ENCODE measurements at places on chromosomes 4 and X. TPM values are rescaled to one million over a fixed set of nuclear protein-coding genes. Genes with fewer than 3 reads are reported as not detected.

HS3ST1 gene
- total RNA-seq, result 4.2 TPM

HDX gene
- 5.8 TPM for total RNA-seq

XPNPEP2 gene
- 9.6 TPM for total RNA-seq

REPS2 gene
- total RNA-seq, result 6.1 TPM

RAB9B gene
- 0.74 TPM for total RNA-seq

TMEM144 gene
- 7.9 TPM for total RNA-seq

DMP1 gene
- total RNA-seq, result not detected

AWAT2 gene
- total RNA-seq, result not detected

ZNF630 gene
- 0.96 TPM for total RNA-seq

ZRSR2 gene
- total RNA-seq, result 9.9 TPM

RHOH gene
- 3.9 TPM for total RNA-seq

OPRPN gene
- total RNA-seq, result not detected

RAB41 gene
- not detected for total RNA-seq

MAOA gene
- 232 TPM for total RNA-seq

MAGEA11 gene
- not detected for total RNA-seq

DNA sequence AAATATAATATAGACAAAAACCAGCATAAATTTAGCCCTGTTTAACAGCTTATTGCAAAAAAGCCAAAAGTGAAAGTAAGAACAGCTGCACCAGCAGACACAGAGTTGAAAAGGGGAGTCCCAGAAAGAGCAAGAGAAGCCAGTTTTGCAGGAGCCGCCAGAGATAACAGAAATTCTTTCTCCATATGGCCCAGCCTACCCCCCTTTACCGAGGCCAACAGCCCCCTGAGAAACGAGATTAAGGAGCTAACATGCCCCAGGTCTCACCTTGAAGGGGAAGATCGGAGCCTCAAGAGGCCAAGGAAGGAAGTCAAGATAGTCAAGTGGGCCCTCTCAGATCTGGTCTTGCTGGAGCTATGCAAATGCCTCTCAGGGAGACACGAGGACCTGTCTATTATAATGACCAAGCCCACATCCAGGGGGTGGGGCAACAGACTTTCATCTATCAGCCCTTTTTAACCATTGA is 4.8 kb downstream of the ACOX3 start:
- no peak for DNase-seq

DNA sequence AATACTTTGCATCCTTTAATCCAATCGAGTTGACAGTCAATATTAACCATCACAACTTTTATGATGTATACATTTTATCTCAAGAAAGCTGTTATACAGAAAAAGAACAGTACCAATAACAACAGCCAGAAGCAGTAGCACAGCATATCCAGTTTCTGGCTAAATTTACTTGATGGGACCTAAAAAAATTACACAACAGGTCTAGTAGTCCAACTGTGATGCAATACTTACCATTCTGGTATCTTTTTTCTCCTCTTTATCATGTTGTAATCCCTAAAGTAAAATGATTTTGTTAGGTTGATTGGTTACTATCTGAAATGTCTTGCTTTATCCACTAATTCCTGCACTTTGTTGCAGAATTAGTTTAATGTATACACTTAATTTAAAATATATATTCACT is 1150.6 kb downstream of the FAT4 start:
- no peak for DNase-seq

- DNase-seq, result no peak
These were observed 783.0 kb upstream of the AADAT start for GRCh38 chr4:170872794-170873193.

GRCh38 chr4:138697851-138698250 is 317.7 kb upstream of the NOCT start:
- no peak for DNase-seq

DNA sequence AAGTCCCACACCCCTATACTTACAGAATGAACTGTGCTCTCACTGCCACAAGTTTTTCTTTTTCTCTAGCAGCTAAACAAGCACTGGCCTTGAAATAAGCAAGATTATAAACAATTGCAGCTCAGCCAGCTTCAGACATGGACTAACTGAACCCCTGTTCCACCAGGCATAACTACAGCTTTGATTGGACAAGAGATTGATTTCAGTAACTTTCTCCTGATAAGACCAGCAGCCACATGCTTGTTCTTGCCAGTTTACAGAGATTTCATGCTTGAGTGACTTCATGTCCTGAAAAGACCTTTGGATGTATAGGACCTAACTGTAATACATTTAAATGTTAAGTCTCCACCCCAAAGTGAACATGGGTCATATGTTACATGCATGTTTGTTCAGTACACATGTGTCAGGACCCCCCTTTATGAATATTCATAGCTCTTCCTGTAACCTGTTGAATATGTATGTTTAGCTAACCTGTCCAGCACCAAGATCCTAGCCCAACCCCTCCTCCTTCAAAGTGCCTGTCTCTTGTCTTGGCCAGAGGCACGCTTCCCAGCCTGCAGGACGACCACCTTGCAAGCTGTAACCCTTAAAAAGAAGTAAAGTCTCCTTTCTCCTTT is 27.9 kb downstream of the ZNF275 start:
- DNase-seq, result no peak

GRCh38 chr4:16617011-16617410 is 281.4 kb downstream of the LDB2 start:
- no peak for DNase-seq

DNA sequence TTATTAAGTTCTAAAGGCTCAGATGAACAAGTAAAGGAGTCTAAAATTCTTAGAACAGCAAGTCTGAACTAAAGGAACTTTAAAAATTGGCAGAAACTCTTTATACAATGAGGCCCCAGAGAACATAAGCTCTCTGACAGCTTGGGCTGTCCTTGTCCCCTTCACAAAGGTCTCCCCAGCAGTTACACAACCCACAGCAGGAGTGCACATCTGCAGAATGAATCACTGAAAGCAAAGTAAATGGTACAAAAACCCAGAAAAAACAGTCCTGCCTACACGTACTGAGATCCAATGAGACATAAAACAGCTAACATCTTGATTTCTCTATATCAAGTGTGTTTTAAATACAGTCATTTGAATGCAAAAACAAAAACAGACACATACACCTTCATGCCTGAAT is 18.7 kb downstream of the RBBP7 start:
- no peak for DNase-seq

DNA sequence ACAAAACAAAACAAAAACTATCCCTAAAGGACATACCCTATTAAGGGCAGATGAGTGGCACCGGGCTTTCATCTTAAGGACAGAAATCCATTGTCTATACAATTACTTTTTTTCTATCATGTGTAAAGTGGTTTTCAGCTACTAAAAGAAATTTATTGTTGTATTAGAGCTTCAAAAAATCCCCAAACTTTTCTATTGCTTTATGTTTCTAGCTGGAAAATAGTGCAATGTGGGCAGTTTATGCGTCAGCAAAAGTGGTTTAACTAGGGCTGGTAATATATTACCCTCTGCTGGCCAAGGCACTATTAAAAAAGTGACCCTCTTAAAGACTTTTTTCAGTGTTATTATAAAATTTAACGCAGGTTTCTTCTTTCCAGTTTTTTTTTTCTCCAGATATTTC is 15.5 kb upstream of the GPR82 start:
- no peak for DNase-seq

- no peak for DNase-seq
These were observed 445.9 kb downstream of the TLL1 start for GRCh38 chr4:166318810-166319525.

GRCh38 chrX:116230130-116230898 is 59.8 kb downstream of the AGTR2 start:
- DNase-seq, result no peak

- DNase-seq, result no peak
These were observed 615.8 kb downstream of the TRAM1L1 start for GRCh38 chr4:116469582-116469981.

GRCh38 chr4:82820689-82821088 is 22.1 kb upstream of the SCD5 start:
- DNase-seq, result no peak

- no peak for DNase-seq
These were observed 750.3 kb downstream of the ARAP2 start for GRCh38 chr4:35493977-35494376.

DNA sequence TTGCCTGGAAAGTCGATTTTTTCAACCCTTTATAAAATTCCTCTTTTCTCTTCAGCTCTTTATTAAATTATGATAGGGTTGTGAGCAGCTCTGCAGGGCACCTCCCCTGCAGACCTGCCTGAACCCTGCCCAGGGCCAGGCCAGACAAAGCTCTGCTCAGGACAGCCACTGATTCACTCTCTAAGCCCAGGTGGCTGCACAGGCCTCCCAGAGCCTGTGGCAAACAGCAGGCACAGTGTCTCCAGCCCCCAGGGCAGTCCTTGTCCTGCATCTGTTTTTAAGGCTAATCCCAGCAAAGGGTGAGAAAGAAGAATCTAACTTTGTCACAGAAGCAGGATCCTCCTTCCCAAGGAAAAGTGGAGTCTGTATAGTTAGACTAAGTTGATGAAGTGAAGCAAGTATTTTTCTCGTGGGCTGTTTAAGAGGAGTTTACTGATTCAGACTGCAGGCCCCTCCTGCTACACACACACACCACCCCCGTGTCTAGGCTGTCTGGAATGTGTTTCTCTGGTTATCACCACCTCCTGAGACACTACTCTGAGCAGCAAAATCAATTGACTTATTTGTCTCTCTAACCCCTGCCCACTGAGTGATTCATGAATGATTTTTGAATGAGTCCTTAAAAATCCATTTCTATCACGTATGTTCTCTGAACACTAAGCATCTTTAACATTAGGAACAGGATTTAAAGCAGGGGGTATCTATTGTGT is 101.7 kb downstream of the CHIC2 start:
- DNase-seq, result no peak

GRCh38 chrX:155888139-155888538 is 7.0 kb downstream of the VAMP7 start:
- DNase-seq, result no peak

GRCh38 chr4:99817309-99817890 is 773 bp downstream of the DAPP1 start:
- no peak for DNase-seq

- no peak for DNase-seq
These were observed 167.5 kb downstream of the CDS1 start for GRCh38 chr4:84750260-84750959.

GRCh38 chrX:112642349-112642748 is 37.4 kb downstream of the LHFPL1 start:
- no peak for DNase-seq

- DNase-seq, result no peak
These were observed 38.9 kb downstream of the ANXA10 start for GRCh38 chr4:168131196-168131595.

DNA sequence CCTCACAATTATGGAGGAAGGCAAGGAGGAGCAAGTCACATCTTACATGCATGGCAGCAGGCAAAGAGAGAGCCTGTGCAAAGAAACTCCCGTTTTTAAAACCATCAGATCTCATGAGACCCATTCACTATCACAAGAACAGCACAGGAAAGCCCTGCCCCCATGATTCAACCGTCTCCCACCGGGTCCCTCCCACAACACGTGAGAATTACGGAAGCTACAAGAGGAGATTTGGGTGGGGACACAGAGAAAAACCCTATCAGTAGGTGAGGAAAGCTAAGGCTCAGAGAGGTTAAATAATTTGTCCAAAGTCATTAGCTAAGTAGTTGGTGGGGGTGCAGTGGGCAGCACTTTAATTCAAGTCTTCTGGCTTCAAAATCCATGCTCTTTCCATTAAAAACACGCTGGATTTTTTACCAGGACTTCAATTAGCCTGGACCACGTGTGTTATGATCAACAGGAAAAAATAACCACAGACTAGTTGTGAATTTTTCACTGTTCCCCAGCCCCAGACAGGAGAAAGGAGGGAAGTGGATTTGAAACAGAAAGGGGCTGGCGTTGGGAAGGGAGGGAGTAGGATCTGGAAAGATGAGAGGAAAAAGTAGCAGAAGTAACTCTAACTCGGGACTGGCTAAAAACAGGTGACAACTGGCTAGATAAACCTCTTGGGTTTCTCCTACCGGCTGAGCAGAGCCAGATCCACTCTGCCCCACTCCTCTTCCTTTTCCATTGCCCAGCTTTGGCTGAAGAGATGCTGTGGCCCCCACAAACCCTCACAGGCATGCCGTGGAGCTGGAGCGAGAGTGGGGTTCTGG is 986 bp downstream of the MTMR8 start:
- DNase-seq, result no peak

DNA sequence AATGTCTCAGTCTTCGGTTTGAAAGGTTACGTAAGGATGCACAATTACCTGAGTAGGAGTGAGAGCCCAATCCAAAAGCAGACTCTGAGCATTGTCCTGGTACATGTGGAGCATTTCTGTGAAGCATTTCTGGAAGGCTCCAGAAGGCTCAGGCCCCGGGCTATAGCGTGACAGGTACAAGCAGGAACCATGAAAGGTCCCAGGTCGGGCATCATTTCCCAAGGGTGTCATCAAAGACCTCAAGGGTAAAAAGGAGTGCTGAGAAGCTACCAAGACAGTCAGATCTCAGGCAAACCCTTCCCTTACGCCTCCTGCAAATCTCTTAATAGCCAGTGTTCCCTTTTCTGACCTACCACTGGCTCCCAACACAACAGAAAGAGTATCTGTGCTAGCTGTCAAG is 30.8 kb downstream of the GPC4 start:
- no peak for DNase-seq

DNA sequence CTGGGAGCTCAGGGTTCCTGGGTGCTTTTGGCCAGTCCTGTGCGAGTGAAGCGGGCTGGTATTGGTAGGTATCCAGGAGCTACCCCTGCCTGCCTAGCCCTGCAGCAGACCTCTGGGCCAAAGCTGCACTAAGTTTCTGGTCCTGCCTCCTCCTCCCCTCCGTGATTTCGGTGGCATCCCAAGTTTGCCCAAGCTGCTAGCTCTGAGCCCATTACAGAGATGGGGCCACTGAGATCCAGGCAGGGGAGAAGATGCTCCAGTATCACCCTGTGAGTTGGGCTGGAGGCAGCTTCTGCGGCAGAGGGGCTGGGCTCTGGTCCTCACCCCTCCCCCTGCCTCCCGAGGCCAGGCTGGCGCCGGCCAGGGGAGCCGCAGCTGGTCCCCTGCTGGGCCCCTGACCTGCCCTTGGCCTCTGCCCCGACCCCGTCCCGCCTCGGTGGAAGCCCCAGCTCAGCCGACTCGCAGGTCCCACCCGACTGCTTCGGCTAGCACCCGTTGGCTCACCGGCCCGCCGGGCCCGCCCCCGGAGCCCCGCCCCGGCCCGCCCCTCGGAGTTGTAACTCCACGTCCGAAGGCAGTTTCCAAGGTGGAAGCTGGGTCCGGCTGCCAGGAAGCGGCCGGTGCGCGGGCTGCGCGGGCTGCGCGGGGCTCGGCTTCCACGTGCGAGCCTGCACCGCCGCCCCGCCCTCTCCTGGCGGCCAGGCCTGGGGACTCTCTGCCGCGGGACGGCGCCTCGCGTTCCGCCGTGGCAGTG is at the start of gene DUSP9:
Gene DUSP9 (plus strand): TSS at position 584 of the 754 bp plus-strand sequence. CDS start 751 bp downstream, outside the sequence.
- DNase-seq, result peak; percentile 85

- no peak for DNase-seq
These were observed 707.9 kb upstream of the PITX2 start for GRCh38 chr4:111330786-111331185.
